Left lung (tissue), 14 donors: ENCODE measurements at places on chromosomes 11 and 22. TPM values are rescaled to one million over a fixed set of nuclear protein-coding genes. Genes with fewer than 3 reads are reported as not detected.
A peak's percentile ranks its signal among the peaks of the same experiment; 100 is the strongest.

DNA sequence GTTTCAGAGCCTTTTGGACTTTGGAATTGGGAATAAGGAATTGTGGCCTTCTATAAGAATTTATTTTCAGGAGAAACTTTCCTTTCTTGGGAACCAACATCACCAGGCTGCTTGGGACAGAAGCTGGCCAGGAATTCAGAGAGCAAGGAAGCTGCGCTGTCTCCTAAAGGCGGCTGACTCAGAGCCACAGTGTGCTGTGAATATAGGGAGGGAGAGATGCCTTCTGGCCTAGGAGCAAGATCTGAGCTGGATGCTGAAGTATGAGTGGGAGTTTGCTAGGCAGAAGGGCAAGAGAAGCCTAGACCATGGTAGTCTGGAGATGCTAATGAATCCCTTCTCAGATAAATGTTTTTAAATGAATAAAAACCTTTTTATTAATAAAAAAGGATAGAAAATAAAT, 213.7 kb upstream of the TBCEL start:
- DNase-seq, result no peak

DNA sequence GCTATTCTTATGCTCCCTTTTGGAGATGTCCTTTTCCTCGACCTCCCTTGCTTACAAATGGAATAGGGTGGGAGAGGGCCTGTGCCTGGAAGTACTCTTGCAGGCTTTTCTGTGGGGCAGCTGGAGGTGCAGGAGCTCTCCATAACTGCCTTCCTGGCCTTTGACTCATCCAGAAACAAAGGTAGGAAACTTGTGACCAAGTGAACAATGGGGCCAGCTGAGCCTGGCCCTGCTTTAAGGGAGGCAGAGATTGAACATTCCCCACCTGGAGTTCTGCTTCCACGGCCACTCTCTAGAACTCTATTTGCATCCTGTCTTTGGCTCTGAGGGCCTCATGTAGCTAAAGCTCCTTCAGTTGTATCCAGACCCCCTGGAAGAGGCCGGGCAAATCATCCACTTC, 5.1 kb upstream of the LYVE1 start:
- DNase-seq, result no peak

GRCh38 chr11:69963533-69964246, 114.4 kb upstream of the ANO1 start:
- no peak for DNase-seq

- DNase-seq, result no peak
Observed at GRCh38 chr11:119551420-119552105, 128.6 kb upstream of the THY1 start.

- no peak for DNase-seq
Observed at GRCh38 chr11:4887591-4887990, 5.9 kb downstream of the OR51T1 start.

GRCh38 chr11:116736763-116737162, 36.0 kb downstream of the BUD13 start:
- DNase-seq, result no peak

GRCh38 chr11:61704838-61705237, 24.6 kb downstream of the DAGLA start:
- DNase-seq, result no peak

- DNase-seq, result no peak
Observed at GRCh38 chr11:18471995-18472394, 16.3 kb downstream of the LDHAL6A start.

DNA sequence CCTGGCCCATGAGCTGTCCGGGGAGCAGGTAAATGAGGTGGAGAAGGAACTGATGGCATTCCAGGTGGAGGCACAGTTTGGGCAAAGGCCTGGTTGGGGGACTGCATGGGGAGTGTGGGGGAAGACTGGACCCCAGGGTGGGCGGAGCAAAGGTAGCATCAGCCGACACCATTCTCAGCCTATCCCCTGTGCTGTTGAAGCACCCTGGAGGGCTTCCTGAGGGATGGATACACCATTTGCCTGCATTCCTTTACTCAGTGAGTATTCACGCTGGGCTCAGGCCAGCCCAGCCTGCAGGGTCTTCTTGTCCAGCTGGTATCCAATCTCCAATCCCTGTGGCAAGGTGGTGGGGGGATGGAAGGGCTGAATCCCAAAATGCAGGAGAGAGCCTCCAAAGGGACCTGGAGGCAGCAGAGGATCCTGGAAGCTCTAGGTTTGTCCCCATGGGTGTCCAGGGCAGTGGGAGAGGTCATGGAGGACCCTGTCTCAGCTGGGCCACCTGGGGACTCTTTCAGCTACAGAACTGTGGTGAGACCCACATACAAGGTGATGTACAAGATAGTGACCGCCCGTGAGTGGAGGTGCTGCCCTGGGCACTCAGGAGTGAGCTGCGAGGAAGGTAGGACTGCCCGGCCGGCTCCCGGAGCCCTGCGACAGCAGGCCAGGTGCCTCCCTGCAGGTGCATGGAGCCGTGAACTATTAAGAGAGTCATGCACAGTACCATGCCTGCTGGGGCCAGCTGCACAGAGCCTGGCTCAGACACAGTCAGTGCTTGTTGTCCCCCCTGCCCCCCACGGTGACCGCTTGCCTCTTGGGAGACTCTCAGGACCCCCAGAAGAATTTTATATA, 9.5 kb downstream of the EMID1 start:
- peak; percentile 58 for DNase-seq

DNA sequence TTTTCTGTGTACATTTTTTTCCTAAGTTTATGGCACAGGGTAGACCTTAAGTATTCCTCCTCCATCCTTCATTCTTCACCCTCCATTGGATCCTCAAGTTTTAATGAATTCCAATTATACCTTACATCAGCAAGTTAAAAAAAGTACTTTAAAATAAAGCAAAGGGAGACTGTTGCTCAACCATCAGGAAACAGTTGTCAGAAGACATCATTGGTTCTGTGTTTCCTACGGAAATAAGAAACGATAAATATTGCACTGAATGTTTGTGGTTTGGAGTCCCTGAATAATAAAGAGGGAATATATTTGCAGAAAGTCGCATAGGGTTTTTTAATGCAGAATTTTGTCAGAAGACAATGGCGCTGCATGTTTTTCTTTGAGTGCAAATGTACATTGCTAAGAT, 28.1 kb upstream of the LDHA start:
- DNase-seq, result no peak

The C1QTNF5 gene
- total RNA-seq, result 33.3 TPM

The EWSR1 gene
- 125 TPM for total RNA-seq

The TMPRSS6 gene
- total RNA-seq, result 1.5 TPM
